Right ventricle myocardium inferior (tissue), 1 donor: ENCODE measurements at places on chromosomes 3 and 15. TPM values are rescaled to one million over a fixed set of nuclear protein-coding genes. Genes with fewer than 3 reads are reported as not detected.

GRCh38 chr3:22366781-22367180 is 615.8 kb upstream of the ZNF385D start:
- DNase-seq, result no peak

Gene CFAP20DC
- 0.22 TPM for total RNA-seq

Gene REC114
- 0.60 TPM for total RNA-seq

Gene TIMMDC1
- total RNA-seq, result 340 TPM

DNA sequence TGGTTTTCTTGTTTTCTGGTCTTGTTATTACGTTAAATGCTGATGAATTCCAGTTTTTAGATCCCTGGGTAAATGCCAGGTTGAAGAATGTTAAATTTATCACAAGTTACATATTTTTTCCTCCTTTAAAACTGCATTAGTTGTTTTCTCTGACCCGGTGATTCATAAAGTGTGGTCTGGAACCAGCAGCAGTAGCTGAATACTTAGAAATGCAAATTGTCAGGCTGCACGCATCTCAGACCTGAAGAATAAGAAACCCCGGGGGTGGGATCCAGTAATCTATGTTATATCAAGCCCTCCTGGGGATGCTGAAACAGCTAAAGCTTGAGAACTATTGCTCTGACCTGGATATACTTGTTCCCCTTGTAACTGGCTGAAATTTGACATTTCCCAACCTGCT is 69.1 kb downstream of the PEX5L start:
- DNase-seq, result no peak

Gene KCNMB2
- total RNA-seq, result 1.8 TPM

Gene PLSCR5
- not detected for total RNA-seq

Gene GOLGA6A
- not detected for total RNA-seq
